H1 (cell line): ENCODE measurements at places on chromosomes 4 and X.

- H3K27ac ChIP-seq: no peak overlapping the region
- no peak overlapping the region for H3K4me3 ChIP-seq
- no peaks in the 10 kb centered on the region for H3K4me1 ChIP-seq
- no peak for DNase-seq
- no peaks in the 10 kb centered on the region for H3K27me3 ChIP-seq
Measured at GRCh38 chr4:48967631-48968030, 18.4 kb upstream of the CWH43 start.

DNA sequence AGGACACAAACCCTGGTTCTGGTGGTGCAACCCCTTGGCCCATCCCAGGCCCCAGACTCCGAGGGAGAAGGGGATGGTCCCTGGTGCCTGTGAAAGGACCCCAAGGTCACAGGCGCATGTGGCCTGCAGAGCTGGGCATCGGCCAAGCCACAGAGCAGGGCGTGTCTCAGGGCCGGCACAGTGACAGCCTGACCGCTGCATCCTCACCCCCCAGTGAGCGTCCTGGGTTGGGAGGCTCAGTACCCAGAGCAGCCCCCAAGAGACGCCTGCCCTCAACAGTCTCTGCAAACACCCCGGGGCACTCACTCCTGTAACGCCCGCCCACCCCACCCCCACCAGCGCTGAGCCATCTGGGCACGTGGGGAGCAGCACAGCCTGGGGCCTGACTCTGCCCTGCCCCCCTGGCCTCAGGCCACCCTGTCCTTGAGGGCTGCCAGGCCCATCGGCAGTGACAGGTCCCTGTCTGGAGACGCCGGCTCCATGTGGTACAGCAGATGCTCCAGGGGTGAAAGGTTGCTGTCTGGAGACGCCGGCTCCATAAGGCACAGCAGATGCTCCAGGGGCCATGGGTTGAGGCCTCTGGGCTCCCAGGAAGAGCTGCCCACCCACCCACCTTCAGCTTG lies 24.5 kb upstream of the CPLX1 start:
- no peaks in the 10 kb centered on the region for H3K4me1 ChIP-seq
- peaks cover 4% of the 10 kb centered on the region; the same call in 1 of the 2 replicates for H3K36me3 ChIP-seq
- H3K4me3 ChIP-seq: no peak overlapping the region
- no peak for DNase-seq

GRCh38 chr4:76232681-76233080 lies 18.8 kb upstream of the FAM47E start:
- H3K4me3 ChIP-seq: peak overlapping the region; percentile 60
- H3K4me1 ChIP-seq: peaks cover 3% of the 10 kb centered on the region
- no peaks in the 10 kb centered on the region for H3K27me3 ChIP-seq
- H3K27ac ChIP-seq: no peak overlapping the region
- DNase-seq: no peak
- no peaks in the 10 kb centered on the region for H3K36me3 ChIP-seq

GRCh38 chrX:23312136-23312535 lies 22.5 kb upstream of the PTCHD1 start:
- H3K27me3 ChIP-seq: no peaks in the 10 kb centered on the region
- H3K36me3 ChIP-seq: no peaks in the 10 kb centered on the region
- H3K27ac ChIP-seq: no peak overlapping the region
- no peak overlapping the region for H3K4me3 ChIP-seq

GRCh38 chr4:74357965-74358364 lies 7.0 kb upstream of the EREG start:
- H3K27me3 ChIP-seq: no peaks in the 10 kb centered on the region
- no peaks in the 10 kb centered on the region for H3K4me1 ChIP-seq
- no peak overlapping the region for H3K27ac ChIP-seq
- H3K4me3 ChIP-seq: no peak overlapping the region
- no peaks in the 10 kb centered on the region for H3K36me3 ChIP-seq

GRCh38 chrX:139008185-139008584 lies 296.7 kb upstream of the FGF13 start:
- H3K36me3 ChIP-seq: no peaks in the 10 kb centered on the region
- no peaks in the 10 kb centered on the region for H3K4me1 ChIP-seq
- no peak overlapping the region for H3K4me3 ChIP-seq

DNA sequence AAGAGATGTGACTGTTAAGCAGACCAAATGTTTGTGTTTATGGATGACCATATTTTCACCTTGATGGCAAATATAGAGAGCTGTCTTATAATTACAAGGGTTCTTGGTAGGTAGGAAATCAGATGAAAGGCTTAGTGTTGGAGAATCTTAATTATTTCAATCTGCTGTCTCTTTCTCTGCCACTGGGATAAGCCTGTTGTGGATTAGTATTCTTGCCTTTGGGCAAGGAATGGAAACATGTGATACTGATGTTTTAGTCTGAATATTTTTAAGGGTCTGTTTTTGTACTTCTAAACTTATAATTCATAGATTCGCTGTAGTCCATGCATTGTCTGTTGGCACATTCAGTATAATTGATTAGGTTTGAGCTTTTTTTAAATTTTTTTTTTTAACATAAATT lies 23.7 kb upstream of the NUDT6 start:
- H3K4me1 ChIP-seq: no peaks in the 10 kb centered on the region
- H3K27ac ChIP-seq: no peak overlapping the region
- DNase-seq: no peak
- no peaks in the 10 kb centered on the region for H3K27me3 ChIP-seq

DNA sequence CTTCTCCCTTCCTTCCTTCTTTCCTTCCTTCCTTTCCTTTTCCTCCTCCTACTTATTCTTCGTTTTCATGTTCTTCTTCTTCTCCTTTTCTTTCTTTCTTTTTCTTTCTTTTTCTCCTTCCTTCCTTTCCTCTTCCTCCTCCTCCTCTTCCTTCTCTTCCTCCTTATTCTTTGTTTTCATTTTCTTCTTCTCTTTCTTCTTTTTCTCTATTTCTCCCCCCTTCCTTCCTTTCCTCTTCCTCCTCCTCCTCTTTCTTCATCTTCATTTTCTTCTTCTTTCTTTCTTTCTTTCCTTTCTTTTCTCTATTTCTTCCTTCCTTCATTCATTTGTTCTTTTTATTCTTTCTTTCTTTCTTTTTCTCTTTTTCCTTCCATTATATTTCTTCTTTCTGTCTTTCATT lies 671.6 kb downstream of the IQCM start:
- no peaks in the 10 kb centered on the region for H3K27me3 ChIP-seq
- no peaks in the 10 kb centered on the region for H3K36me3 ChIP-seq
- no peak for DNase-seq
- no peak overlapping the region for H3K27ac ChIP-seq
- no peaks in the 10 kb centered on the region for H3K4me1 ChIP-seq

DNA sequence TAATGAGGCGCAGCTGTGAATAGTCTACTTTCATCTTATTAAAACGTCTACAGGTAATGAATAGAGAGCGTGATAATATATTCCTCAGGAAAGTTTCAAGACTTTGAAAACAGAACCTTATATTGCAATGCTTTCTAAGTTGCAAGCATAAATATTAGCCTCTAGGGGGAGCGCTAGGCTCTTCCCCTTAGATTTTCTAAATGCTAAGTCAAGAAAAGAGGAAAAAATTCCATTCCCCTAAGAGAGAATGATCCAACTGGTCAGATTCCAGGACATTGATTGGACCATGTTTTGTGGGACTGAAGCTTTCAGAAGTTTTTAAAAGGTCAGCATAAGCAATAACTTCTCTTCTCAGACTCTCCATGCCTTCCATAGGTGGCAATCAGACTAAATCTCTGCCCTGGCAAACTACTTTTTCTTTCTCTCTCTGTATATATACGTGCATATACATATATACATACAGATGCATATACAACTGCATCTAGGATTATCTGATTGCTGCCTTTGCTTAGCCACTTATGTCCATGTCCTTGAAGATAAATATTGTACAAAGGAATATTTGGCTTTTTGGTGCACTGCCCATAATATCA lies 492.9 kb downstream of the INPP4B start:
- no peak overlapping the region for H3K4me3 ChIP-seq
- H3K27ac ChIP-seq: no peak overlapping the region
- no peaks in the 10 kb centered on the region for H3K36me3 ChIP-seq
- DNase-seq: no peak
- no peaks in the 10 kb centered on the region for H3K27me3 ChIP-seq

GRCh38 chr4:71377561-71377960 lies 38.7 kb downstream of the SLC4A4 start:
- no peak for DNase-seq
- H3K4me1 ChIP-seq: no peaks in the 10 kb centered on the region
- H3K27ac ChIP-seq: no peak overlapping the region
- H3K36me3 ChIP-seq: no peaks in the 10 kb centered on the region
- no peaks in the 10 kb centered on the region for H3K27me3 ChIP-seq

DNA sequence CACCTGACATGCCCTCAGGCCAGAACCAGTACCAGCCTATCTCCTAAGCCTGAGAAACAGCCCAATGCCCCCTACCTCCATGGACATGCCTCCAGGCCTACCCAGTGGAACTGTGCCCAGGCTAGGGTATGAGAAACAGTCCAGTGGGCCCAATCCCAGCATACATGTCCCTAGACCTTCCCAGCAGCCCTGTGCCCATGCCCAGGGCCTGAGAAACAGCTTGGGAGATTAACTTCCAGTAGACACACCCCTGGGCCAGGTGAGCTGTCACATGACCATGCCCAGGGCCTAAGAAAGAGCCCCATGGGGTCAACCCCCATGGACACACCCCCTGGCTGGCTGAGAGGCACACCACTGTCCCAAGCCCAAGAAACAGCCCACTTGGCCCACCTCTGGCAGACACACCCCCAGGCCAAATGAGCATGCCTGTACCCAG lies 78.8 kb downstream of the CBR4 start:
- peaks cover 3% of the 10 kb centered on the region; the same call in 1 of the 2 replicates for H3K36me3 ChIP-seq
- H3K27ac ChIP-seq: no peak overlapping the region
- no peaks in the 10 kb centered on the region for H3K4me1 ChIP-seq
- no peak for DNase-seq

DNA sequence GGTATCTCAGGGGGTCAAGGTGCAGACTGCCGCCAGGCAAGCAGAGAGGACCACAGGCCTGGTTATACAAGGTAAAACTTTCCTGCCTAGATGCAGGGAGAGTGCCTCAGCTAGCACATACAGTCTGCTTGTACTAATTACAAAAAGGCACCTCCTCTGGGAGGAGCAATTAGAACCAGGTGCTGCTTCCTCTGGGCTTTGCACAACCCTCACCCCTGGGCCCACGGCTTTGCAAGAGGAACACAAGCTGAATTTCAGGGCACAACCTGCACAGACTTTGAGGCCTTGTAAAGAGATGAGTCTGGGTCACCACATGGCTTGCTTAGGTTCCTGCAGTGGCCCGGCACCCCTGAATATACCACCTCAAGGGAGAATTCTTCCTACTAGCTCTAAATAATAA lies 9.2 kb upstream of the CITED1 start:
- no peak overlapping the region for H3K4me3 ChIP-seq
- no peak overlapping the region for H3K27ac ChIP-seq
- no peaks in the 10 kb centered on the region for H3K36me3 ChIP-seq
- no peak for DNase-seq
- H3K4me1 ChIP-seq: no peaks in the 10 kb centered on the region

DNA sequence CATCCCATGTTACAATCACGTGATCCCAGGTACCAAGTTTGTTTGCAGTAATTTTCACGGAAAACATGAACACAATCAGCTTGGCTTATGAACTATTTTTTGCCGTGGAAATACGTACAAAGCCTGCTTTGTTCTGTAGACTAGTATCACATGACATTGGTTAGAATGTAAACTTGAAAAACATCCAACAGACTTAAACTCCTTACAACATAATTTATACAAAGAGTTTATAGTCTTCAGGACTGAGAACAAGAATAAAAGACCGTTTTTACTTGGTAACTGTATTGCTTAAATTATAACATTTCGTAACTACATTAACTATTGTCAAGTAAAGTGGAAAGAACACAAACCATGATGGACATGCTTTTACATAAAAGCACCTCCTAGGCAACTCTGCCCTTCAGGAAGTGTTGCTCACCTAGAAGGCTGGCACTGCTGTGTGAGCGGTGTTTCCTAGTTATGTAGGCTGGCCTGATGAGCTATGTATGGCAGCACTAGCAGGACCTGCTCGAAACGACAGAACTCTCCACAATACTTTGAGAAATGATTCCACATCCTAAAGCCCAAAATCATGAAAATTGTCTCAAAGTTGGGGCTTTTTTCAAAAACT lies 41.8 kb upstream of the WDR1 start:
- no peak overlapping the region for H3K4me3 ChIP-seq
- H3K36me3 ChIP-seq: no peaks in the 10 kb centered on the region
- no peak for DNase-seq
- H3K27ac ChIP-seq: no peak overlapping the region
- no peaks in the 10 kb centered on the region for H3K27me3 ChIP-seq

- H3K4me1 ChIP-seq: no peaks in the 10 kb centered on the region
- H3K27ac ChIP-seq: no peak overlapping the region
- H3K4me3 ChIP-seq: no peak overlapping the region
- DNase-seq: no peak
- H3K27me3 ChIP-seq: no peaks in the 10 kb centered on the region
Measured at GRCh38 chrX:102593367-102593766, 5.9 kb upstream of the ARMCX5 start.

DNA sequence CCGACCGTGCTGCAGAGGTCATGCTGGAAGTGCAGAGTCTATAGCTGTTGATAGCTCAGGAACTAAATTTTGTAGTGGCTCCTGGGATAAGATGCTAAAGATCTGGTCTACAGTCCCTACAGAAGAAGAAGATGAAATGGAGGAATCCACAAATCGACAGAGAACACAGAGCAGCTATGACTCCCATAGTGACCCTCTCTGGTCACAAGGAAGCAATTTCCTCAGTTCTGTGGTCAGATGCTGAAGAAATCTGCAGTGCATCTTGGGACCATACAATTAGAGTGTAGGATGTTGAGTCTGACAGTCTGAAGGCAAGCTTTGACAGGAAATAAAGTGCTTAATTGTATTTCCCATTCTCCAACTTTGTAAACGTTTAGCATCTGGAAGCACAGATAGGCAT lies 8.8 kb downstream of the MANBA start:
- no peaks in the 10 kb centered on the region for H3K27me3 ChIP-seq
- H3K36me3 ChIP-seq: peaks cover 8% of the 10 kb centered on the region
- DNase-seq: no peak

GRCh38 chr4:164136180-164136616 lies 617.7 kb upstream of the SMIM31 start:
- no peaks in the 10 kb centered on the region for H3K27me3 ChIP-seq
- H3K27ac ChIP-seq: no peak overlapping the region
- no peaks in the 10 kb centered on the region for H3K36me3 ChIP-seq
- no peaks in the 10 kb centered on the region for H3K4me1 ChIP-seq
- DNase-seq: no peak
